ENCODE measurements at places on chromosomes 6 and 20.
A peak's percentile ranks its signal among the peaks of the same experiment; 100 is the strongest.

DNA sequence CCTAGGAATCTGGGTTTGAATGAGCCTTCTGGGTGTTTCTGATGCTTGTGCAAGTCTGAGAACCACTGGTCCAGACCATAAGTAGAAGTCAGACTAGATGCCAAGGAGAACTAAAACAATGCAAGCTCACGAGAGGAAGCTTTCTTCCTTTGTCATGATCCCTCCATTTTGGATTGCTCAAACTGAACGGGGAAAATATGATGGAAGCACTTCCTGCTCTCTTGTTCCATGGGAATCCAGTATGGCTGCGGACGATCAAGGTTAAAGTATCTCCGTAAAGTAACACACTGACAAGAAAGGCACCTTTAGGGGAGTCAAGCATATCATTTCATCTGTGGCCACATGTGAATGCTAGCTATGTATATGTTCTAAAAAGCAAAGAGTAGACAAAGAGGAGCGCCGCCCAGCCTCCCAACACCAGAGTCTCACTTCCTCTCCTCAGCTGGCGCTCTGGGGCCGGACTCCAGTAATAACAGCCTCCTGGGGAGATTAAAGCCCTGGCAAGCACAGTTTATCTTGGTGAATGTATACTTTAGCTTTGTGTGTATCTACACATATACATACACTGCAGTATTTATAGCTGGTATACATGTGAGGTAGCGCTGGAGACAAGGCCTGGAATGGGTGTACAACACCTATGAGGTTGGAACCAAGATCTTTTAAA lies 88.1 kb downstream of the FOXC1 start:
- DNase-seq, result no peak

DNA sequence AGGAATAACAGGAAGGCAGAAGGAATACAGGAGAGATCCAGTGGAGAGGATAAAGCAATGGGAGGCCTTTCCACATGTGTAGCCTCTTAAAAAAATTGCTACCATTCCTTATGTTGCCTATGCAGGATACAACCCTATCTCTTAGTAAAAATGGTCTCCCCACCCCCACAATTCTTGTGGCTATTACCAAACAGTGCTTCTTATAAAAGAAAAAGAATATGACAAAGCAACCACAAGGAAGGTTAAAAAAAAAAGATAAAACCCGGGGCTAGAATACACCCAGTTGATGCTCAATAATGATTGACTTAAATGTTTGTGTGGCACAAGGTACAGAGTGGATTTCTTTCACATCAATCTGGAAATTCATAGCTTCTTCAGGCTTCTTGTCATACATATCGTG lies 250.9 kb downstream of the HIVEP2 start:
- DNase-seq, result peak; percentile 49

DNA sequence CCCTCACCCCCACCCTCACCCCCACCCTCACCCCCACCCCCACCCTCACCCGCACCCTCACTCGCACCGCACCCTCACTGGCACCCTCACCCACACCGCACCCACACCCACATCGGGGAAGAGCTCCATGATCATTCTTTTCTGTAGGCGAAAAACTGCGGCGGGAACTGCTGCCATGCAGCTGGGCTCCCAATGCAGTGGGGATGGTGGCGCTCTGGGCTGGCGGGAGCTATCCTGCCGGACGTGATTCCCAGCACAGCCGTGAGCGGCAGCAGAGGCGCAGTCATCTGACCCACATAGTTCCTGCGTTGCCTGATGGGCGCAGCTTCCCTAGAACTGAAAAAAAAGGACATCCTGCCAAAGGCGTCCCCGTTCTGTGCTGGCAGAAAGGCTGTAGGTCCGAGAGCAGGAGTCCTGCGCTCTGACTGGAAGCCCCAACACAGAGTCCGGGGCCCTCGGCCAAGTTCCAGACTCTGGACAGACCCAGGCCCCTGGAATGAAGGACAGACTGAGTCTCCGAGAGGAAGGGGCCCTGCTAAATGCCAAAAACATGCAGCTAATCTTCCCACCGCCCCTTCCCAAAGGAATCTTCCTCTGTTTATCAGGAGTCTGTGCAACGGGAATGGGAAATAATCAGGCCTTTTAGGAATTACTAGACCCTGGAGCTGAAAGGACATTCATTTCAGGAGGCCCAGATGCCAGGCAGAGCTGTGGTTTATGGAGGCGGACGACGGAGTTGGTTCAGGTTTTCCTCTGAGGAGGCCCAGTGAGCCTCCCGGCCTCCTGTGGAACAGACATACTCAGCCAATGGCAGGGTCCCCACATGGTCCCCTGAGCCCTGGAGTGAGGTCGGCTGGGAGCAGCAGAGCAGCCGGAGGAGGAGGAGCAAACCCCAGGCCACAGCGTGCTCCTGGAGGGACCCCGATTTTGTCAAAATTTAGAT lies 14.1 kb upstream of the TCFL5 start:
- DNase-seq, result peak; percentile 86

- no peak for DNase-seq
These were observed 1.9 kb upstream of the TPD52L2 start for GRCh38 chr20:63863021-63863797.

DNA sequence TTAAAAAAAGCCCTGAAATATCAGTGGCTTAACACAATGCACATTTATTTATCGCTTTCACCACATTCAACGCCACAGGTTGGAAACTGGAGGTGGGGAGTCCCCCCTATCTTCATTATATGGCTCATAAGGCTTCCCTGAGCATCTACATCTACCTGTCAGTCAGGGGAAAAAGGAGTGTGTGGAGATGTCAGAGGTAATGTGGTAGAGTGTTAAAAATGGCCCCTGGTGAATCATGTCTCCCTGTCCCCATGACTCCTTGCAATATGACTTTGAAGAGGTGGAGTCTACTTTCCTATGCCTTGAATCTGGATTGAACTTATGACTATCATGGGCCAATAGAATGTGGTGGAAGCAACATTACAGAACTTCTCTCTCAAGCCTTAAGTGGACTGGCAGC lies 65.5 kb upstream of the BTBD3 start:
- no peak for DNase-seq

- DNase-seq, result no peak
These were observed 25.9 kb downstream of the C6orf62 start for GRCh38 chr6:24692848-24693592.

DNA sequence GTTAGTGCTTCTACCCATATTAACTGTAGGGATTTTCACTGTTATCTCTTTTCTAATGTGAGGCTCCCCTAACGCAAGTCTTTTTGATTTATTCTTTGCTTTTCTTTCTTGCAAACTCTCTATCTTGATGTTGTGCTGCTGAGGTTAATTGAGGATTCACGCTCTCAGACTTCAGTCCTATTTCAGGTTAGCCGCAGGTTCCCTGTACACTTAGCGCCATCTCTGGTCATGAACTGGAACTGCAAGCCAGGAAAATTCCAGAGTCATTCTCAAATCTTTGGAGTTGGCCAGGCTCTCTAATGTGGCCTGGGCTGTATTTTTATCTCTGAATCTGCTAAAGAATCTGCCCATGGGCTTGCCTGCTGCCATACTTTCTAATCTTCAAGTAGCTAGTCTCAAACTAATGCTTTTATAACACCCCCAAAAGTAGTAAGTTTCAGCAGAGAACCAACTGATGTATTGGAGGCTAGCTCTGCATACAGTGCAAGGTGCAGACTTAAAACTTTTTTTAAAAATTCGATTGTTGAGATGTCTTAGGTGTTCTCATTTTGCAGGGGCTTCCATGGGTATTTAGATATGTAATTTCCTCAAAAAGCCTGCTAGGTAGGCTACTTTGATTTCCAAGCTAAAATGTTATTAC lies 91.1 kb upstream of the OPRM1 start:
- no peak for DNase-seq

- no peak for DNase-seq
These were observed 17.5 kb upstream of the MOCS1 start for GRCh38 chr6:39951716-39952115.

DNA sequence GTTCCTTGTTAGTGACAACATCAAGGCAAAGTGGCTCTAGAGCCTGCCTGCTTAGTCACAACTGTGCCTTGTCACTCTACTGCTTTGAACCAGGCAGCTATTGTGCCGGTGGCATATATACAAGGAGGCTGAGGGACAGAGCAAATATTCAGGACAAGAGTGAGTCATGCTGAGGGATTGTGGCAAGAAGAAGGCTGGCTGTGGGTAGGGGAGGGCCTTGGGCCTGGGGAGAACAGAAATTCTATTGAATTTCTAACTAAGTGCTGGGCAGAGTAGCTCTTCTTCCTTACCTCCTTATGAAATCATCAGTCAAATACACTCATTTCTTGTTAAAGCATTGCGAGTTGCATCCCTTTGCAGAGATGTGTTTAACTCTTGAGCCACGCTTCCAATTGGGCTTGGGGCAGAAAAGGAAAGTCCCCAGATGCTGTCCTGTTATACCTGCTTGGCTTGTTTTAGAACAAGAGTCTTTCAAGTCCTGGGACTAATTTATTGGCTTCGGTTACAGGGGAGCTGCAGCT lies 59.7 kb downstream of the PFDN4 start:
- DNase-seq, result no peak

- no peak for DNase-seq
These were observed 8.8 kb downstream of the CDH4 start for GRCh38 chr20:61260905-61261304.

DNA sequence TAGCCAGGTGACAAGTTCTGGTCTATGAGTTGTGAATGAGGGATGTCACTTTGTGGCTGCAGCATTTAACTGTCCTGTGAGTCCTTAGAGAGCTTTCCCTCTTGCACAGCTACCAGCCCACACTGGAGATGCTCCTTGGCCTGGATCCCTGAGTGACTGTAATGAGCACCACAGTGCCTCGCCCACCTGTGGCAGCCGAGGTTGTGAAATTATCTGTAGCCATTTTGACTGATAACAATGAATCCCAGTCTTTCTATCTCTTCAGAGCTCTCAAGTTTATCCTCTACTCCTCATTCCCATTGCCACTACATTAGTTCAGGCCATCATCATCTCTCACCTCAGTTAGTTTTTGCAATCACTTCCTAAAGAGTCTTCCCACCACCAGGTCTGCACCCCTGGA lies 41.3 kb upstream of the BEND3 start:
- DNase-seq, result no peak

GRCh38 chr20:33859157-33859695 lies 48.1 kb downstream of the CHMP4B start:
- DNase-seq, result no peak

DNA sequence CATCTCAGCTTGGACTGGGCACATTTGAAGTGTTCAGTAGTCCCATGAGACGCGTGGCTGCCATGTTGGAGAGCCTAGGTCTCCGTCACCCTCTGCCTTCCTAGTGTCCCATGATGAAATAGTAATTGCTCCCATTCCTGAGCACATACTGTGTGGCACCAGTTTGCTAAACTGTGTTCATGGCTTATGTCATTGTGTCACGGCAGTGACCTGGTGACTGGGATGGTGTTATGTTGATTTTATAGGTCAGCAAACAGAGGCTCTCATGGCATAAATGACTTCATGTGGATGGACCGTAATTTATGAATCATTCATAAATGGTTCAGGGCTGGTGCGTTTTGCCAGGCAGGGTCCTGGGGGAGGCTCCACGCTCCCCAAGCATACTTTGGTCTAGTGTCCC lies 3.8 kb downstream of the BCAS4 start:
- no peak for DNase-seq

- DNase-seq, result no peak
These were observed 174.7 kb downstream of the DHX35 start for GRCh38 chr20:39136798-39137197.

All from LHCN-M2 (cell line).